ENCODE measurements at places on chromosomes 1 and 21.
A peak's percentile ranks its signal among the peaks of the same experiment; 100 is the strongest.

DNA sequence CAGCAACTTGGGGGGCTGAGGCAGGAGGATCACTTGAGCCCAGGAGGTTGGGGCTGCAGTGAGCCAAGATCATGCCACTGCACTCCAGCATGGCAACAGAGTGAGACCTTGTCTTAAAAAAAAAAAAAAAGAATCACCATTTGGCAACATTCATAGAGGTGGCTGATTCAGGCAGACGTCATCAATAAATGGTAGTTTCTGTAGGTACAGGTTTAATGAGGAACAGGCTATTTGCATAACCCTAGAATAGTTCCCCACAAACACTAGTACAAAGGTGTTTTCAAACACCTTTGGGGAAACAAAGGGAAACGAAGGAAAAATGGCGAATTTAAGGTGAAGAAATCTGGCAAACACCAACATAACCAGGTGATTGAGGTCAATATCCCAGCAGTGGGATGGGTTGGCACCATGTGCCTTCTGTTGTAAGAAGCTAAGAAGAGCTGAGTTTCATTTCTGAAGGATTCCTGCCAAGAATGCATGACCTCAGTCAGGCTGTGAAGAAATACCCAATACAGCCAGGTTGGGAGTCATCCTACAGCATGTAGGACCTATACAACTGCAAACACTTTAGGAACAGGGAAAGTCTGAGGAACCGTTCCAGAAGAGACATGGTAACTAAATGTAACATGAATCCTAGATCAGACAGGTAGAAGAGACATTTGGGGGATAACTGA is 5.6 kb downstream of the LPAR3 start:
- DNase-seq: no peak

GRCh38 chr21:38741950-38742256 is 63.8 kb upstream of the ETS2 start:
- no peak for DNase-seq

- DNase-seq: peak; percentile 93
Measured at GRCh38 chr1:207831517-207832327, 79.2 kb downstream of the CD34 start.

GRCh38 chr1:224619209-224619608 is 3.1 kb downstream of the CNIH3 start:
- no peak for DNase-seq

DNA sequence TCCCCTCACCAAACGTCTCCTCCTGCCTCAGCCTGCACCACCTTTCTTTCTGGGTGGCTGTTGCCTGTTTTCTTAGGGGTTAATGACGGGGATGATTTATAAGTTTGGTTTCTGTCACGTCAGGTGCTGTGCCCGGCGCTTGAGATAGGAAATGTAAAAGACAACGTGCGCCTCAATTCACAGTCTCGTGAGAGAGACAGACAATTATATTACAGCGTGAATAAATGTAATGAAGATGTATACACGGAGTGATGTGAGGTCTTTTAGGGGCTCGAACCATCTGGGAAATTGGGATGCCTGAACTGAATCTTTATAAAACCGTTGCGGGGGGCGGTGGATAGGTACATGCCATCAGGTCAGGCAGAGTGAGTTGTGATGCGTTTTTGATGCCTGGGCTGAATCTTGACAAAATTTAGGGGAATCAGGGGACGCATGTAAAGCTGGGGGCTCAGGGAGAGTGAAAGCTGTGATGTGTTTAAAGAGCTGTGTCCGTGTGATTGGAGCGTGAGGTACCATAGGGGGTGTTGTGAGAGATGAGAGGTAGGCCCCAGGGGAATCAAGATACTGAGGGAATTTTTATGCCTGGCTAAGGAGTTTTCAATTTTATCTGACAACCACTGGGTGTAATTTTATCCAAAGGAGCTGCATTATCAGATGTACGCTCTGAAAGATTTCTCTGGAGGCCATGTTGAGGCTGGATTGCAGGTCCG is 831 bp downstream of the TIPRL start:
- DNase-seq: no peak

- no peak for DNase-seq
Measured at GRCh38 chr1:38667626-38668025, 191.9 kb downstream of the RRAGC start.

- peak; percentile 75 for DNase-seq
Measured at GRCh38 chr1:109277434-109278204, 5.3 kb downstream of the PSRC1 start.

- no peak for DNase-seq
Measured at GRCh38 chr21:28356422-28356821, 636.3 kb downstream of the LTN1 start.

DNA sequence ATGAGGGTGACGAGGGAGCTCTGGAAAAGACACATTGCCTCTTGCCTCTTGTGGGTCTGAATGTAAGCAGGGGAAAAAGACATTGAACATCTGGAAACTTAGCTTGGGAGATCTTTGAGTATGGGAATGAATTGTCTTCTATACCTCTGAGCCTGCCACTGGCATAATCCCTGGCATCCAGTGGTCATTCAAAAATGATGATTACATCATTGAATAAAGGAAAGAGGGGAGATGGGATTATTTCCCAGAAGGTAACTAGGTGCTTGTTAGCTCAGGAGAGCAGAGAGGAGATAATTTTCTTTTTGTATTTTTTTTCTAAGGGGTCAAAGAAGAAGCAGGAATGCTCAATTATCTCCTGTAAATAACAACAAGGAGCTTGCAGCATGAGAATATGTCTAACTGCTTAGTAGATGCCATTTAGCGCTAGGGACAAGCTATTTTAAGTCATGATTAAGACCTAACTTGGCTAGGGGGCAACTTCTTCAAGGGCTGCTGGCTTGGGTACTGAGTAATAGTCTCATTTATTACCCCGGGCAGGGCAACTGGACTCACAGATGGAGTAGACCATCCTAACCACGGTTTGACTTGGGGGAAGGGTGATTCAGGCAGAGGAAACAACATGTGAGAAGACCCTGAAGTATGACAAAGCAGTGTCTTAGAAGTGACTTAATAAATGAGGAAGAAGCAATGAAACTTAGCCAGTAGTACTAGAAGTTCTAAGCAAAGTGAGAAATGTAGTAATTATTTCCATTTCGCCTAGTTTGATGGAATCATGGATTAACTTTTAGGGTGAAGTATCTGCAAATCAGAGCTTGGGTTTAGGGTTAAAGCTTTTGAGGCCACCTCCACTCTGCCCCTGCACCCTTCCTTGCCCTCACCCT is 11.0 kb upstream of the XCL2 start:
- no peak for DNase-seq

DNA sequence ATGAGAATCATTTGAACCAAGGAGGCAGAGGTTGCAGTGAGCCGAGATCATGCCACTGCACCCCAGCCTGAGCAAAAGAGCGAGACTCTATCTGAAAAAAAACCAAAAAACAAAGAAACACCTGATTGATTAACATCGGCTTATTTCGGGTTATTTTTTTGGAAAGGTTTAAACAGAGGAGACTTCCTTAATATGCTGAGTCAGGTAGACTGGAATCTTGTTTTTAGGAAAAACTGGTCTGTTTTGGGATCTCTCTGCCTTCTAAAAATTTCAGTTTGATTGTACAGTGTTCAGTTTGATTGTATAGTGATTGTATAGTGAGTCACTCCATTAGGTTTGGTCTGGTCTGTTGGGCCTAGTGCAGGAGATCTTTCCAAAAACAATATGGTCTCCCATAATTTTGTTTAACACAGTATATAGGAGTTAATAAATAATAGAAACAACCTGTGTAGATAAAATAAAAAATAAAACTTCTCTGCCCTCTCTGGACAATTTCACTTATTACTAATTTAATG is 196.3 kb upstream of the CHRM3 start:
- DNase-seq: no peak

GRCh38 chr1:66730462-66730861 is 21.8 kb upstream of the DYNLT5 start:
- DNase-seq: no peak

GRCh38 chr1:204782118-204782700 is 88.5 kb upstream of the NFASC start:
- DNase-seq: no peak

- no peak for DNase-seq
Measured at GRCh38 chr1:237309595-237310118, 267.7 kb downstream of the RYR2 start.

DNA sequence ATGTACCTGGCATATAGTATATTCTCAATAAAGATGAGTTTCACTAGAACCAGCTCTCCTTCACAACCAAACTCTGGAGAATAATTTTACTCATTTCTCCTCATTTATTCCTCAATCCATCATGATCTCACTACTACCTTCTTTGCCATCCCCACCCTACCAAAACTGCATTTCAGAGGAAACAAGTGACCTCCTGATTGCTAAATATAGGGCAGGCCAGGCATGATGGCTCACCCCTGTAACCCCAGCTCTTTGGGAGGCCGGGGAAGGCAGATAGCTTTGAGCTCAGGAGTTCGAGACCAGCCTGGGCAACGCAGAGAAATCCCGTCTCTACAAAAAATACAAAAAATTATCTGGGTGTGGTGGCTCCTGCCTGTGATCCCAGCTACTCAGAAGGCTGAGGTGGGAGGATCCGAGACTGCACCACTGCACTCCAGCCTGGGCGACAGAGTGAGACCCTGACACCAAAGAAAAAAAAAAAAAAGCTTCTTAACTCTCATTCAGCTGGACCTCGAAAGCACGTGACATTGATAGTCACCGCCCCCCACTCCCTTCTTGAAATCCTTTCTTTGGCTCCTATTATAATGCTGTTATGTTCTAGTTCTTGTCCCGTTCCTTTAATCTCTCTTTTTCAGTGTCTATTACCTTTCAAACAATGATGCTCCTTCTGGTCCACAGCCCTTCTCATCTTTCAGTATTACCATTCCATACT is 2.1 kb downstream of the TESK2 start:
- DNase-seq: no peak

DNA sequence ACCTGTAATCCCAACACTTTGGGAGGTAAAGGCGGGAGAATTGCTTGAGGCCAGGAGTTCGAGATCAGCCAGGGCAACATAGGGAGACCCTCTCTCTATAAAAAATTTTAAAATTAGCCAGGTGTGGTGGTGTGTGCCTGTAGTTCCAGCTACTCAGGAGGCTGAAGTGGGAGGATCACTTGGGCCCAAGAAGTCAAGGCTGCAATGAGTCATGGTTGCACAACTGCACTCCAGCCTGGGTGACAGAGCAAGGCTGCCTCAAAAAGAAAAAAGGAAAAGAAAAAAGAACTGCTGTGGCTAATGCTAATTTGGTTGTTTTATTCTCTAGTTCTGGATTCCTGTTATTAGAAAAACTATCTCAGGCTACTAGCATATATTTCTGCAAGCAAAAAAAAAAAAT is 29.8 kb downstream of the DBT start:
- DNase-seq: no peak

GRCh38 chr1:7350804-7351203 is 420.3 kb upstream of the VAMP3 start:
- no peak for DNase-seq

DNA sequence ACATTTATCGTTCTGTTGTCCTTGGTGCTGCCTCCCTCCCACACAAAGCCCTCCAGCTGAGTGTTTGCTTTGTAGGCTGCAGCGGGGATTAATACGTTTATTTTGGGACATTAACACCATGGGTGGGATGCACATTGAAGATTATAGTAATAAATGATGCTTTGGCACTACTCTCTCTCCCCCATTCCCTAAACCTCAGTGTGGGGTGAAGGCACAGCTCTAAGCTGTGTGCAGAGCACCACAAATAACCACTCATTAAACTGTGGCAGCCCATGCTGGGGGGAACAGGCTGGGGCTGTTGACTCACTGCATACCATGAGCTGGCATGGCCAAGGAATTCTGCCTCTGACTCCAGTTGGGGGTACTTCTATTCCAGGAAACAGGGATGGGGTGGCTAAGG is 7.7 kb downstream of the PCP4L1 start:
- DNase-seq: no peak

DNA sequence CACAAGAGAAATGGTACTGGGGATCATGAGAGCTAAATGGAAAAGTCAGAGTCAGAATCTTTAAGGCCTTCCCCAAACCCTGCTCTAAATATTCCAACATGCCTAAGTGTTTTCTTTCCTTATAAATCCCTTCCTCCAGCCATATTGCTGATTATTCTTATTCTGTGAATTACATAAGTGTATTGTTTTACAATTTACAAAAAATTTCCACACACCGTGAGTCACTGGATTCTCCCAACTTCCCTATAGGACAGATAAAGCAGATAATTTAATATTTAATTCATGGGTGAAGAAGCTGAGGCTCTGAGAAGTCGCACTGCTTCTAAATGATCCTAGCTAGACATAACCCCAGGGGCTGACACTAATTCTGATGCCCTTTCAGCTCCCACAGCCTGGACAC is 243.3 kb upstream of the JUN start:
- no peak for DNase-seq

DNA sequence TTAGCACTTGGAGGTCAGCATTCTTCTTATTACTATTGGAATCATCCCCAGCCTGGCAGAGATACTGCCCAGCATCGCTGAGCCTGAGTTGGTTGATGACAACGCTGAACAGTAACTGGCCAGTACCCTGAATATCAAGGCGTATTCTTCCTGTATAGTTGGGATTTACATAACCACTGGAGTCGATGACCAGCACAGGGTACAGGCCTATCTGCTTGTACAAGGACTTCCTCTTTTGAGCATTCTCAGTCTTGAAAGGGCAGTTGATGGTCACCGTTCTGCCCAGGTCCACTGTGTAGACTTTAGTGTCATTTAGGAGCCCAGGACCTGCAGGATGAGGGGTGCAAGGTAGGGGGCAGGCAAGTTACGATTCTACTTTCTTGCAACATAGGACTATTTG is 8.8 kb downstream of the PIGR start:
- no peak for DNase-seq

DNA sequence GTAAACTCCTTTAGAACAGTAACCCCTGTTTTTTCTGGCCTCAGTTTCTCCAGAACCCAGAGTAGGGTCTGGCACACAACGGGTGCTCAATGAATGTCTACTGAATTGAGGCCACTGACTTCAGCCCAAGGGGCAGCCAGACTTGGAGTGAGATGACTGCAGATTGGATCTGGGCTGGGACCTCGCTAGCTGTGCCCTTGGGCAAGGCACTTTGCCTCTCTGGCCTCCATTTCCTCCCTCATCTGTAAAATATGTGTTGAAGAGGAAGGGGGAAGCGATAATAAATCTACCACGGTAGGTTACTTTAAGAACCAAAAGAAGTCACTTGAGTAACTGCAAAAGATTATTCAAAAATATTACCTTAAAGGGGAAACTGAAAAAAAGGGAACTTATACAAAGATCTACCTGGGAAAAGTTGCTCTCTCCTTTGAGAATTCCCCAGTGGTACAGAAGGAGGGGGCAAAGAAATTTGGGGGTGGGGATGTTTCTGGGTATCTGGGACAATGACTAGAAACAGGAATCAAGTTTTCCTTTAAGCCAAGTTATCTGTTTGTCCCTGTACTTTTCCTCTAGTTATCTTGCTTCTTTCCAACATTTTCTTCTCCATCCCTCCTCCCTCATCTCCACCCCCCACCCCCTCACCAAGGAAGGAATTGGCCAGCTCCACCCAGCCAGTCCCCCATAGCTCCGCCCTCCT is 394 bp upstream of the GRHL3 start:
- no peak for DNase-seq
